ENCODE measurements at places on chromosomes 7 and 10.

GRCh38 chr7:130102588-130102987 is 32.3 kb downstream of the KLHDC10 start:
- DNase-seq: no peak

- DNase-seq: no peak
These were observed 118.0 kb downstream of the WDFY4 start for GRCh38 chr10:48802611-48803071.

GRCh38 chr7:70183278-70183677 is 585.0 kb downstream of the AUTS2 start:
- DNase-seq: no peak

GRCh38 chr10:70403483-70404035 is 386 bp upstream of the EIF4EBP2 start:
- no peak for DNase-seq

DNA sequence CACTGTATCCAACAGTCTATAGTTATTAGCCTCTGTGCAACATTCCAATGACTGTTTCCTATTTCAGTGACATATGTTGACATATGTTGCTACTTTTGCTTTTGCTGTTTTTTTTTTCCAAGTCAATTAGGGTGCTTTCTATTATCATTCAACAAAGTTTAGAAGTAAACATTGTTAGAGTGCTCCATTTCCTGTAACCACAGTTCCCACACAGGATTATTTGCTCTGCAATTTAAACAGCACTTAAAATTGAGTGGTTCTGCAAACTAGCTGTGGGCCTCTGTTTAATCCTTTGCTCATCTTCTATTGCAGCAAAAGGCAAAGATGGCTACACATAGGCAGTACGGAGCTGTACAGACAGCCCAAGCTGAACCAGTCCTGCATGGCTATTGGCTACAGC is 46.5 kb upstream of the PTN start:
- no peak for DNase-seq

DNA sequence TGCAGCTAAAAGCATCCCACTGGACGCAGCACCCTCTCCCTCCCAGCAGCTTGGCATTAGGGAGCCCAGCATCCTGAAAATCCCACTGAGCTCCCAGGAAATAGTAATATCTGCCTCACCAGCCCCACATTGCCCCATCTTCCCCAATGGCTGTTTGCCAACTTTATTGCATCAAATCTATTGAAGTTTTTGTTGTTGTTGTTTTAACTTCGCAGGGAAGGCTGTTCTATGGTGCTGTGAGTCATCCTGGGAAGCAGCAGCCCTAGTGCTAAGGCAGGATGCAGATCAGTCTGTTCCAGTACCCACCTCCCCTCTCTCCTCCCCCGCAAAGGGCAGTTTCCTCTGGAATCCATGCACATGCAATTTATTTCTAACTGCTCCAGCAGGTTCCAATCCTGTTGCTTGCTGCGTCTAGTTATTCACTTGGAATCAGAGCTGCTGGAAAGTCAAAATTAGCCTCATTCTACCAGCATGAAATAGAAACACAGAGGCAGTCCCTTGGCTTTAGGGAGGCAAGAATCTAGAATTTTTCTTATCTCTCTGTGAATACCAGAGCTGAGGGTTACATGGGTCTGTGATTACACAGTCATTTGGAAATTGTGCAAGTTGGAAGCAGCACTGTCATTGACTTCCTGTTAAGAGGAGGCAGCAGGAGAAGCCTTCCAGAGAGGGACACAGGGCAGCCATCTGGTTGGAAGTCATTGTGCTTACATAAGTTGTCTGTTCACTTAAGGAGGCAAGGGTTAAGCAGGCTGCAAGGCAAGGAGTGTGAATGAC is 115.9 kb upstream of the CACUL1 start:
- no peak for DNase-seq

DNA sequence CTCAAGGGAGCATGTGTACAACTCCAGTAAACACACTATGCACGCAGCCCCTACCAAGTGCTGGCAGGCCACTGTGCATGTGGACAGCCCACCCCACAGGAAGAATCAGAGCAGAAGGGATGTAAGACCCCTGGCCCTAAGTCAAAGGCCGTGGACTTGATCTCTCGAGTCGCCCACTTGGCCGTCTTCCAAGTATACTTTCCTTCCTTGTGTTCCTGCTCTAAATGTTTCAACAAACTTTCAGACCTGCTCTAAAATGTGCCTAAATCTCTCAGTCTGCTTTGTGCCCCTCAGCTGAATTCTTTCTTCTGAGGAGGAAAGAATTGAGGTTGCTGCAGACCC is 21.1 kb upstream of the NOM1 start:
- no peak for DNase-seq

DNA sequence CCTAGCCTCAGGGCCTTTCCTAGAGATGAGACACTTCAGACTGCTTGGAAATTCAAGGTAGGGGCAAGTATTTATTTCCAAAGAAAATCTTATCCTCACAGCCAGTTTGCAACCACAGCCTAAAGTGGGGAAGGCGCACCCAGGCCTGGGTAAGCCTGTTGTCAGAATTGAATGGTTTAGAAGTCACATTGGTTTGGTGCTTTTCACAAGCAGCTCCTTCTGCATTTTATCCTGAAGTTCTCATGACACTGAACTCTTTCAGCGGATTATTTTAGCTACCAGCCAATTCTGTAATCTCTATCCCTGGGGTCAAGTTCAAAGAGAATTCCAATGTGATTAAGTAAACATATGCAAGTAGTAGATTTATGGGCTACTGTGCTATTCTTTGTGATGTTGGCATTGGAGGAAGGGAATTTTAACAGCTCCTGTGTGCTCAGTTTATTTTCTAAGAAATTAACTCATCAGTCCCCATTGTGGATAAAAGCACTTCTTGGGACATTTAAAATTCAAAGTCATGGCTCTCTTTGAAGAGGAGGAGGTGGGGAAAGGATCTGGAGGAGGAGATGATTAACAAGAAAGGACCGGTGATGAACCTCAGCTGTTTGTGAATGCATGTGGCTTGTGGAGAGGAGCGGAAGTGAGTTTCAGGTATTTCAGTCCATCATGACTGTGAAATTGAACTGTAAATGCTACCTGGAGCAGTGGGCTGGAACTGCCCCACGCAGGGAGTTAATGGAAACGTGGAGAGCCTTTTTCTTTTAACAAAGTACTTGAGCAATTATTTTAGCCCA is 90.2 kb upstream of the CACUL1 start:
- no peak for DNase-seq

DNA sequence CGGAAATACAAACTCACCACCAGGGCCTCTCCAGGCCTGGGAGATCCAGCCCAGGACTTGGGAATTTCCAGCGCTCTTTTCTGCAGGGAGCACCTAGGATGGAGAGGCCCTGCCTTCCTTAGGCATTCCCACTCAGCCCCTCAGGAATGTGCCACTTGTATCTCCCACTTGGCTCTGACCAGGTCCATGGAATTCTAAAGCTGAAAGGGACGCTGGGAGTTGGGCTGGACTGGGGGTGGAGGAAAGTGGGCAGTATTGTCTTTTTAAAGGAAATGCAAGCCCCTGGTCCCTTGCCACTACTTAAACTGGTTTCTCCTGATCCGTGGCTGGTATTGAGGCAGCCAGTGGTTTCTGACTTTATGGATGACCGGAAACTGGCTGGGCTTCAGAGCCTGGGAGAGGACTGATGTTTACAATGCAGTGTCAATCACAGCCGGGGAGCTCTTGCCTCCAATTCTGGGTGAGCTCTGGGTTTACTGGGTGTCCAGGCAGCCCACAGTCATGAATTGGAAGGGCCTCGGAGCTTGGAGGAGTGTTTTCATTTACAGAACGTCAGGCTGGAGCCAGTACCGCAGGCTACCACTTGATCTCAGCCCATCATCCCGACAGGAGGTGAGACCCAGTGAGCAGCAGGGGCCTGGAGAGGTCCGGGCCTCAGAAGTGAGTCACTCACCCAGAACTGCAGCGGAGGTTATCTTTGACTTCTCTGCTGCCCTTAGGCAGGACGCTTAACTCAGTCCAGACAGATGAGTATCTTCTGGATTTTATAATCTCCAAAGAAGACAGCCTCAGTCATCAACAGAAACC is 27.3 kb downstream of the AGAP3 start:
- DNase-seq: no peak

- no peak for DNase-seq
These were observed 3.5 kb downstream of the TMEM273 start for GRCh38 chr10:49184642-49185111.

GRCh38 chr7:3370068-3370830 is 69.2 kb downstream of the SDK1 start:
- DNase-seq: no peak
